ENCODE measurements at places on chromosomes 4 and X.

- DNase-seq, result no peak
Measured at GRCh38 chr4:81606166-81606565, 134.5 kb upstream of the RASGEF1B start.

DNA sequence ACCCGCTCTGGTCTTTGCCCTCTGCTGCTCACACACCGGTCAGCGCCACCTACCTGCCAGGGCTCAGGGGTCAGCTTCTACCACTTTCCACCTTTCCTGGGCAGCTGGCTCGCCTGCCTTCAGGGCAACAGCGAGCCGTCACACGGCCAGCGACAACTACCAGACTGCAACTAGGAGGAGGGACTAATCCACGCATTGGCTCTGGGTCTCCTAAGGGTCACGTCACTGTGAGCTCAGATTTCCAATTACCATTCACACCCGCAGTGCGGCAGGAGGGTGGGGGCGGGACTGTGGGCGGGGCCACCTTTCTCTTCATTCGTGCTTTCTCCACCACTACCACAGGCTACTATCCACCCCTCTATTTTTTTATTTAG is at the start of gene BEX5:
BEX5 (minus strand) TSS at position 172 of the 374 bp plus-strand sequence. CDS start 1,712 bp downstream, outside the sequence.
- DNase-seq, result peak; percentile 53

DNA sequence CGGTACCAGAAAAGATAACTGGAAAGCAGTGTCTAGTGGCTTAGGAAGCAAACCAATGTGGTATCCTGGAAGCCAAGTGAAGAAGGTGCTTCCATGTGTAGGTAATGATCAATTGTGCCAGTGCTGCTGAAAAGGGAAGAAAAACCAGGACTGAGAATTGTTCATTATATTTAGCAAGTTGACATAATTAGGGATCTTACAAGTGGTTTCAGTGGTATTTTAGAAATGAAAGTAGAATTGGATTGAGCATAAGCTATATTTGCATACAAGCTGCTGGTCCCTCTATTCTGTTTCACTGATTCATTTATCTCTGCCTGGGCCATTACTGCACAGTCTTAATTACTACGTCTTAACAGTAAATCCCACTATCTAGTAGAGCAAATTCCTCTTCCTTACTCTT is 32.3 kb downstream of the PRDM8 start:
- DNase-seq, result no peak

- DNase-seq, result no peak
Measured at GRCh38 chrX:54745676-54746075, 52.4 kb downstream of the ITIH6 start.

- no peak for DNase-seq
Measured at GRCh38 chrX:70954871-70955270, 24.0 kb upstream of the SLC7A3 start.

DNA sequence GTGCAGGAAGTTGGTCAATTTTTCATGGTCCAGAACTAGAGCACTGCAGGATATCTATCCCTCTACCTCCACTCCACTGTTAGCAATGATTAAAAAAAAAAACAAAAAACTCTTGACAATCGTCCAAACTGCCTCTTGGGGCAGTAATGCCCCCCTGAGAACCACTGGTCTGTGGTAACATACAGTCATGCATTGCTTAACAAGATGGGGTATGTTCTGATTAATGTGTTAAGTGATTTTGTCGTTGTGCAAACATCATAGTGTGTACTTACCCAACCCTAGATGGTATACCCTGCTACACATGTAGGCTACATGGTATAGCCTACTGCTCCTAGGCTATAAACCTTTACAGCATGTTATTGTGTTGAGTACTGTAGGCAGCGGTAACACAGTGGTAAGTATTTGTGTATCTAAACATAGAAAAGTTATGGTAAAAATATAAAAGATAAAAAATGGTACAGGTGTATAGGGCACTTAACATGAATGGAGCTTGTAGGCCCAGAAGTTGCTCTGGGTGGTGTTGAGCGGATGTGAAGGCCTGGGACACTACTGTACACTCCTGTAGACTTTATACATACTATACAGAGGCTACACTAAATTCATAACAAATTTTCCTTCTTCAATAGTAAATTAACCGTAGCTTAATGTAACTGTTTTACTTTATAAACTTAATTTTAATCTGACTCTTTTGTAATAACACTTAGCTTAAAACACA is 34.1 kb downstream of the ART3 start:
- DNase-seq, result no peak

GRCh38 chr4:181909368-181909767 is 333.8 kb upstream of the TENM3 start:
- no peak for DNase-seq

DNA sequence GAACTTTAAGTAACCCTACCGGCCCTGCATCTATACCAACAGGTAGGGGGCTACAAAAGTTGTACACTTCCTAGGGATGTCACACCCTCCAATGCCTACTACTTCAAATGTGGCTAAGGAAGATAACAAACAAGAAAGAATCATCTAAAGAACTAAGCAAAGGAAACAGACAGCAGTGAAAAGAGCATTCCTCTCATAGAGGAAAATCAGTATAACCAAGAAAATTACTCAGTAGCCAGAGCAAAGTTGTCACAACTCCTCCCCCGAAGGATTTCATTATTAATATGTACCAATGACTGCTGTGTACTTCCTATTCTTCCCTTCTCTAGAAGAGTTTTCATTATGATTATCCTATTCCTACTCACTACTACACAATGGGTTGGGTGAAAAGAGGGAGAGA is 12.6 kb downstream of the ANKRD17 start:
- no peak for DNase-seq

GRCh38 chr4:40934676-40935075 is 184.9 kb downstream of the NSUN7 start:
- no peak for DNase-seq

GRCh38 chr4:26131711-26132110 is 189.1 kb upstream of the RBPJ start:
- DNase-seq, result no peak

GRCh38 chrX:100648458-100649417 is 4.7 kb downstream of the SRPX2 start:
- DNase-seq, result no peak

DNA sequence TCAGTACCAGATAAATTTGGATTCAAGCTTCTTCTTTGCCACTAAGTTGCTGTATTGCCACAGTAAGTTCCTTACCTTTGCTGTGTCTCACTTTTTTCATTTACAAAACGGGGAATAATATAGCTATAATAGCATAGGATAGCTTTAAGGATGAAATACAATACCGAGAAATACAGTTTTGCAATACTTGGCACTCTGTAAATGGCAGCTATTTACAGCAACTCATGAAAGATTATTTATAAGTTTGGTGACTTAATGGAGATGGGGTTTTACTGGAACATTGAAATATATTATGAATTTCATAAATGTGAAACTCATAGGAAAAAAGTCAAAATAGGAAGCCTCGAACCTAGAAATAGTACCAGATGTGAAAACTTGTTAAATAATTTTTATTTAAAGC is 27.6 kb downstream of the ANXA10 start:
- no peak for DNase-seq
